ENCODE measurements at places on chromosomes 16 and 17.

GRCh38 chr16:79808731-79809130 is 208.2 kb upstream of the MAF start:
- DNase-seq, result no peak

DNA sequence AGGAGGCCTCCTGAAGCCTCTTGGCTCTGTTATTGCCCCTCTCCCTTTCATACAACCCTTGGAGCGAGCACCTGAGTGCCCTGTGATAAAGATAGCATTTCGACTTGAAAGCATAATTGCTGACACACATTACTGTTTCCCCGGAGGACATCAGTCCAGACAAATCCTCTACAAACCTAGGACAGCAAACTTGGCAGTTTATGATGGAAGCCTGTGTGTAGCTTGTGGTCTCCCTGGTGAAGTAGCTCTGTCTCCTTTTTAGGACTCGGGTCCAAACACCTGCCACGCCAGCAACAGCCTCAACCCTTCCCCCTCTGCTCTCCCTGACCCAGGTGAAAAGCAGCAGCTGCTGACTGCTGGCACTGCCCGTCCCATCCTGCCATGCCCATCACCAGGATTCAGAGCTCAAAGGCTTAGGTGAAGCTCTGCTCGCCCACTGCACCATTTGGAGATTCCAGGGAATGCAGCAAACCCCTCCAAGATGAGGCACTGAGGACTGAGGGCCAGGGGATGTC is 55.9 kb downstream of the IRX6 start:
- no peak for DNase-seq

GRCh38 chr16:86519649-86520316 is 9.5 kb downstream of the FOXF1 start:
- DNase-seq, result peak; percentile 83

- no peak for DNase-seq
These were observed 14.3 kb downstream of the GDPD1 start for GRCh38 chr17:59234631-59235030.

DNA sequence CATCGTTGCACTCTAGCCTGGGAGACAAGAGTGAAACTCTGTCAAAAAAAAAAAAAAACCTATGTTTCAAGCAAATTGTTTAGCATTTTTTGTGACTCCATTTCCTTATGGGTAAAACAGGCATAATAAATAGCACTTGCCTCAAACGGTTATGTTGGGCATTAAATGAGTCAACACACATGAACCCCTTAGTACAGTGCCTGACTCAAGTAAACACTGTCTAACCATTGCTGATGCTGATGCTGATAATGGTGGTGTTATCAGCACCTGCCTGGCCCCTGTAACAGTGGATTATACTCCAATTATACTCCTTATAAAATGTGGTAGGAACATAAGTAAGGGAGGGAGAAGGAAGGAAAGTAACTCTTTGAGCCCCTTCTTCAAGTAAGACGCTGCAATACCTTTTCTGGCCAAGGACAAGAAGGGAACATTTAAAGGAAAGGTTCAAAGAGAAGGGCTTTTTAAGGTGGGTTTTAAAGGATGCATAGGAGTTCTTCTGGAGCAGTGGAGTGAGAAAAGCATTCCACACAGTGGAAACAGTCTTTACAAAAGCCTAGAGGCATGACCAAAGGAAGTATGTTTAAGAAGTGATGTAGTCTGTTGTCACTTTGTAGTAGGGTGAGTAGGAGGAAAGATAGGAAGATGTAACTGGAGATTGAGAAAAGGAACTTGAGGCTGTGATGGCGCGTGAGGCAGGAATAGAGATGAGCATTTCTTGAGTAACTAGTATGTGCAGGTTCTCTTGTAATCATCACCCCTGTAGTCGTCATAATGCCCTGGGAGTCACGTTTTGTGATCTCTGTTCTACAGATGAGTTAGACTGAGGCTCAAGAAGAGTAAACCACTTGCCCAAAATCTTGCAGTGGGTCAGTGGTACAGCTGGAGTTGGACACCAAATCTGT is 4.3 kb downstream of the SCNN1B start:
- no peak for DNase-seq

GRCh38 chr17:2965621-2966595 is 97.5 kb downstream of the OR1D5 start:
- peak; percentile 84 for DNase-seq

DNA sequence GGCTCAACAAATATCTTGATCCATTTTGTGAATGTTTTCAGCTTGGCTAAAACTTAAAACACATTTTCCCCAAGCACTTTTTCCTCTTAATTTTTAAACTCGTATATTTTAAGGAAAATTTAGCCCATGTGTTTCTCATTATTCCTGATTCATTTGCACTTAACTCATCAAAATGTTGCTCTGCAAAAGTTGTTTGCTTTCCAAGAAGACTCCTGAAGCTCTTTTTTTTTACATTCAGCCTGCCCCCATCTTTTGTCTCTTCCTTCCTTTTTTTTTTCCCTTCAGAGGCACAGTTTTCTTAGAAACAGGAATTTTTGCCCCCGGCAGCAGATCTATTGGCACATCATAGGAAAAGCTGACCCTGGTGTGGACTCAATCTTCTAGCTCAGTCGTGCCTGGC is 155.0 kb upstream of the SALL1 start:
- DNase-seq, result no peak

- DNase-seq, result no peak
These were observed 126.2 kb downstream of the PRKCB start for GRCh38 chr16:23962001-23962400.

DNA sequence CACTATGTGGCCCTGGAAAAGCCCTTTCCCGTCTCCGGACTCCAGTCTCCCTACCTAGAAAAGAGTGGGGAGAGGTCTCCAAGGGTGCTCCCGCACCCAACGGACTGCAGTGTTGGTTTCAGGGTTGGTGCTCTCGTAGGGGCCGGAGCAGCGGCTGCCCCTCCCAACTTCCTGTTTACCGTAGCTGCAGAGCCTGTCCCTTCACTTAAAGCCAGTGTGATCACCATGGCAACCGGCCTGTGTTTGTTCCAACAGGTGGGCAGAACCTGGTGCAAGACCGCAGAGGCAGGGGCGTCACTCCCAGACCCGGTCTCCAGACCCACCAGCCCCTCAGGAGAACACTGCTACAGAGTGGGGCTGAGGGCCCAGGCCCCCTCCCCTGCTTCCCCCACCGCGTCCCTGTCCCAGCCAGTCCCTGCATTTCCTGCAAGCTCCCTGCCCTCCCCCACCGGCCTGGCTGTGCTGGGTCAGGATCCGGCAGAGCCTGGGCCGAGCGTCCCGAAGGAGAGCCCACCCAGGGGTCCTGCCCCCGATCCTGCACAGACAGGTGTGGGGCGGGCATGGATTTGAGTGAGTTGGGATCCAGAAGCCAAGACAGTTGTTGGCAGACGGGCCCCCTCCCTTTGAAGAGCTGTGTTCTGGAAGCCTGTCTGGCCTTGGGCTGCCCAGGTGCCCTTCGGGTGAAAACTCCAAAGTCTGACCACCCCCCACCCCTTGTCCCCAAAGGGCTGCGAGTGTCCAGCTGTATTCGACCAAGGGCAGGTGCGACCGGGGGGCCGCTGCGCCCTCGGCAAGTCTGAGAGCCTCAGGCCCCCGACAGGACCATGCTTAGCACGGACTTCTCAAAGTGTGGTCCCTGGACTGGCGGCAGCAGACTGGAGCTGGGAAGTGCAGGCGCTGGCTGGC is 1.5 kb upstream of the BAIAP3 start:
- peak; percentile 88 for DNase-seq

DNA sequence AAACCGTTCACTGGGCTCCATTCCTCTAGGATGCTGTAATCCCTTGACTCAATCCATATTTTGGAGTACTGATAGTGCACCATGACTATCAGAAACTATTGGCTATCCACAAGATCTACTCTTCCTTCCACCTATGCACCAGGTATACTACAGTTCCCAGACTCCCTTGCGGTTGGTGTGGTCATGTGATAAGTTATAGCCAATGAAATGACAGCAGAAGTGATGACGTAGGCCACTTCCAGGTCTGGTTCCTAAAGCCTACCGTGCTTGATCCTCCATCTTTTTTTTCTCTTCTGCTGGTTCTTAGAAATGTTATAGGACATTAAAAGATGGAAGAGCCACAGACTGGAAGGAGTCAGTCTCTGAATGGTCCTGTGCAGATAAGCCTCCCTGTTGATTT is 278.8 kb upstream of the C16orf82 start:
- DNase-seq, result peak; percentile 3

DNA sequence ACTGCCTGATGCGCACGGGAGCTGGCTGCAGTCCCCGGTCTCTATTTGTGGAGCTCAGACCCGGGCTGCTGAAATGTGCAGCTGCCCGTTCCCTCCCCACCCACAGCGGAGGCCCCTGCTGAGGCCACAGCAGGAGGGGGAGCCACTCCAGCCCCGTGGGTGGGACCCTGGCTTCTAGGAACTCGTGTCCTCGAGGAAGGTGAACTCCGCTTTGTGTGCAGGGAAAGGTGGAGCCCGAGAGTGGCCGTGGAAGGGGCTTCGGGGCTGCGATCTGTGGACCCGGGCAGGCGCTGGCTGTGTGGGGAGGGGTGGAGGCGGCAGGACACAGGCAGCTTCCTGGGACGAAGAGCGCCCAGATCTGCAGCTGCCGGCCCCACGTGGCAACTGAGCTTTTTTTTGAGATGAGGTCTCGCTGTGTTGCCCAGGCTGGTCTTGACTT is 2.9 kb downstream of the CCDC154 start:
- no peak for DNase-seq

DNA sequence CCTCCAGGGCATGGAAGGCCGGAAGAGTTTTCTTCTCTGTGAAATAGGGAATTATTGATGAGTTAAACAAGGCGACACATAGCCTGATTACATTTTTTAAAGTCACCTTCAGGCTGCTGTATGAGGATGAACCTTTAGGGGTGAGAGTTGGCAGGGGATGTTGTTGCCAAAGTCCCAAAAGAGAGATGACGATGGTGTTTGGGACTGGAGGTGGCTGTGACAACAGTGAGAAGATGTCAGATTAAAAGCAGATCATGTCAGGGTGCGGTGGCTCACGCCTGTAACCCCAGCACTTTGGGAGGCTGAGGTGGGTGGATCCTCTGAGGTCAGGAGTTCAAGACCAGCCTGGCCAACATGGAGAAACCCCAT is 16.8 kb upstream of the ASGR2 start:
- DNase-seq, result no peak

GRCh38 chr17:41171886-41172285 is 3.9 kb upstream of the KRTAP4-3 start:
- no peak for DNase-seq

DNA sequence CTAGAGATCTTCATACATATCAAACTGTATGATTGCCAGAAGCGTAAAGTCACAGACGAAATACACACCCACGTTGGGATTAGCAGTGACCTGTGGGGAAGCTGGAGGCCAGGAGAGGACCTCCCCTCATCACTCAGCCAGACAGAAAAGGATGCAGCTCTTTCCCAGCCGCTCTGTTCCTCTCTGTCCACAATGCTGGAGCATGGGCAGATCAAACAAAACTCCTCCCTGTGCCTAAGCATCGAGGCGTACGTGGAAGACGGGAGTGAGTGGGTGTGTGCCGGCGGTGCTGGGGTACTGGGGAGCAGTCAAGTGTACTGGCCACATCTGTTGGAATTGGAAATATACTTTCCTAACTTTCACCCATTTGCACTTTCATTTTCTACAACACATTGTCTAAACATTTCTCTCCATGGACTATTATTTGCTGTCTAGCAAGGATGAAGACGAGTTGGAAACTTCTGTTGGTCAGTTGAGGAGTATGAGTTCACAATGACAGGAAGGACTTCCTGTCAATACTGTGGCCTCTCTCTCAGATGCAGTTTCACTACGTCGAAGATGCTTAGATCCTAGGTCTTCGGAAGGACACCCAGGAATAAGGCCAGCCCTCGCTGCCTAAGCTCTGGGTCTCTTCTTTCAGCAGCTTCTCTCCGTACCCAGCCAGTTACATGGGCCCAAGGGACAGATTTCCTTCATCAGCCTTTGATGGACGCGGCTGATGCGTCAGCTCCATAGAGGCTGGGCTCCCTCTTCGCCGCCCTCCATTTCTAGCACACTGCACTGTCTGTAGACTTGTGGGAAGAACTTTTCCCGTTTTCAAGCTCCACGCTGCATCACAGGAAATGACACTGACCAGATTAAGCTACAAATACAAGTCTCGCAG is 30.6 kb upstream of the ENDOV start:
- DNase-seq, result no peak

DNA sequence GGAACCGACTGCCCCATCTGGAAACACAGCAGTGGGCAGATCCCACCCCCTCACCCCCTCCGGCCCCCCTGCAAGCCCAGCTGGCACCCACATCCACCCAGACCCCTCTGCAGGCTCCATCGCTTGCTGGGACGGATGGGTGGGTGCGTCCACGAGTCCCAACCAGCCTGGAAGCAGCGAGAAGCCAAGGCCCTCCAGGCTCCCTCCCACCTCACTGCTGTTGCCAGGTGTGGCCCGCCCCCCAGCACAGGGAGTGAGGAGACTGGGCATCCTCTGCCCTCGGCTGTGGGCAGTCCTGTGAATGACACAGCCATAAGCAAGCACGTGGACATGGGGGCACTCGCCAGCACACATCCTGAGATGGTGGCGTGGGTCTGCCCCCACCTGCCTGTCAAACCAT is 11.4 kb downstream of the TMEM11 start:
- DNase-seq, result no peak

GRCh38 chr17:17849845-17850373 is 13.1 kb upstream of the SREBF1 start:
- peak; percentile 58 for DNase-seq

GRCh38 chr17:43913584-43913983 is 6.2 kb upstream of the MPP2 start:
- DNase-seq, result no peak

GRCh38 chr16:56310690-56311089 is 114.7 kb downstream of the AMFR start:
- no peak for DNase-seq

DNA sequence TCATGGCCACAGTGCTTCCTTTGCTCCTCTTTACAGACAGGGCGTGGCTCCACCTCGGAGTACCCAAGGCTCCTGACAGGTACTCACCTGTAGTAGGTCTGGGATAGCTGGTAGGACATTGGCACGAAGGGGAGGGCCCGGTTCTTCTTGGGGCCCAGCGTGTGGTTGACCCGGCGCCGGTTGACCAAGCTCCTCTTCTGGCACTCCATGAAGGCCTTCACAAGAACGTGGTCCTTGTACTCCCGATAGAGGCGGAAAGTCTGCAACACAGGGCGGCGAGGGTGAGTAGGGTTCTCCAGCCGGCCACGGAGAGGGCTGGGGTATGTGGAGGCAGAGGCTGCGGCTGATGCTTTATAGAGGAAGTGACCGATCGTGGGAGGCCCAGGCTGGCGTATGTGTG is 69.7 kb downstream of the IL21R start:
- DNase-seq, result no peak

GRCh38 chr16:55567382-55567781 is 898 bp downstream of the CAPNS2 start:
- DNase-seq, result no peak

DNA sequence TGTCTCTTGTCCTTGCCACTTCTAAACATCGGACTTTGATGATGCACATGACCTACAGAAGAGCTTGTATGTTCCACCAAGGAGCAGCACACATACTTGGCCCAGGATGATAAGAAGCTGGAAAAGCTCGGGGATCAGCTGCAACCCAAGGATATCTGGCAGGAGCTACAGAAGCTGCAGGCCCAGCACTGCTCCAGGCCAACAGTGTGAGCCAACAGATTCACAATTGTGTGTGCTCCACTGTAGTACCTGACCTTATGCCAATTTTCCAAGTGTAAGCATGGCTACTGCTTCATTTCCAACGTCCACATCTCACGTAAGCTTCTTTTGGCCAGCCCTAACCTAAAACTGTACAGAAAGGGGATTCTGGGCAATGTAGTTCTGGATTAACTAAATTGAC is 83.4 kb downstream of the COX10 start:
- no peak for DNase-seq
